ENCODE measurements at places on chromosomes 13 and 19.

DNA sequence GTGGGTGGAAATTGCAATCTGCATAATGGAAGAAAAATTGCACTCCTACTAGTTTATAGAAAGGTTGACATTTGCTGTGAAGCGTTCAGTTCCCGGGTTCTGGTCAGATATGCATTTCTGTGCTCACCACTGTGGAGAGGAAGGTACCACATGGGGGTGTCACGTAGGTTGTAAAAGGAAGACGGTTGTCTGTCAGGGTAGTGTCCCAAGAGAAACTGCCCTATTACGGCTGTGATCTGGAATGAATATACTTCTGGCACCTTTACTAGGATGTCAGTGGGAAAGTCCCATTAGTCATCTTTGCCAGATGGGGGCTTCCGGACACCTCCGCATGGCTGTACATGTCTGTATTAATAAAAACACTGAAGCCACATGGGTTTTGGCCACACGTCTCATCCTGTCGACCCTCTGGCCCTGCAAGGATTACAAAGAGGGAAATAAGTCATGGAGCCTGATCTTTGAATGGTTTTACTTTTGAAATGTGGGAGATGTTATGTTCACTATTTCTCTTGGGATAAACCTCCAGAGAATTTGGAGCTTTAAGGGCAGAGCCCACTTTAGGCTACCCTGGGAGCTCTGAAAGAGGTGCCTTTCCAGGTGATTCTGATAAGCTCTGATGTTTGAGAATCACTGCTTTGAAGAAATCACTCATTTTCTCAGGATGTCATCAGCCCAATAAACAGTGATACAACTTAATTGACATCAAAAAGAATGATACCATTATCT, 133.9 kb downstream of the AKAP11 start:
- no peak for DNase-seq

- no peak for DNase-seq
Measured at GRCh38 chr13:32726374-32727037, 140.3 kb downstream of the PDS5B start.

DNA sequence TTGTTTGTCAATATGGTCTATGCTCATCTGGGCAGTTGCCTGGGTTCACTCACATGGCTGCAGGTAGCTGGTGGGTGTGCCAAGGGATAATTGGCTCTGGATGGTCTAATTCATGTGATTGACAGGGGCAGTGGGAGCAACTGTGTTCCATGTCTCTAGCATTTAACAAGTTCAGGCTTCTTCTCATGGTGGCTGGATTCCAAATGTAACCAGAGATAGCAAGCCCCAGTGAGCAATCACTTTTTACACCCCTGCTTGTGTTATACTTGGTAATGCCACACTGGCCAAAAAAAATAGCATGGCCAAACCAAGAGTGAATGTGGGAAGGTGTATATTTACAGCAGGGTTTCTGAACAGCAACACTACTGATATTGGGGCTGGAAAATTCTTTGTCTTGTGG, 89.6 kb upstream of the TNFSF11 start:
- no peak for DNase-seq

DNA sequence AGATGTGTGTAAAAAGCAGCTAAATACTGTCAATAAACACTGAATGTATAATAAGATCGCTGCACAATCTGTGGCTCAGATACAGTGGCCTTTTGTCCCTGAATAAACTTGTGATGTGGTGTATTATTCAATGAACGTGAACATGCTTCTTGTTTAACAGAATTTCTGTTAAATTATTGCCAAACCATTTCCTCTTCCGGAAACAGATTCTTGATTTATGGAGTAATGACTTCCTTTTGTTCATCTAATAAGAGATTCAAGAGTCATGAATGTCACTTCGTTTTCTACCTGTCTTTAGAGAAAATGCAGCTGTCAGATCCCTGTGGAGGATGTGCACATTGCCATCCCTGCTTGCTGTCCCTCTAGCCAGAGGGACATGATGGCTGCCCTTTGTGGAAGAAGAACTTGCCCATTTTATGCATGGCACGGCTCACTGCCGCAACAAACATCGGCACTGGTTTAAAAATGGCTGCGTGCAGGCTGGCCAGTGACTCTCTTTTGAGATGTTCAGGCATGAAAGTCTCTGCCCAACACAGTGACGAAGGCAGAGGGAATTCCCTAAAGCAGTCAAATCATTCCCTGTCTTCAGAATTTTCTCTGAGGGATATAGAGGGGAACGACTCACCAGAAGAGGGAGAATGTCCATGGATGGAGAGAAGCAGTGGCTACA, 3.1 kb upstream of the TNFSF13B start:
- peak; percentile 76 for DNase-seq

- peak; percentile 82 for DNase-seq
Measured at GRCh38 chr19:47124937-47125668, 5.5 kb upstream of the SAE1 start.

- no peak for DNase-seq
Measured at GRCh38 chr19:13505761-13506470, 363 bp downstream of the CACNA1A start.

DNA sequence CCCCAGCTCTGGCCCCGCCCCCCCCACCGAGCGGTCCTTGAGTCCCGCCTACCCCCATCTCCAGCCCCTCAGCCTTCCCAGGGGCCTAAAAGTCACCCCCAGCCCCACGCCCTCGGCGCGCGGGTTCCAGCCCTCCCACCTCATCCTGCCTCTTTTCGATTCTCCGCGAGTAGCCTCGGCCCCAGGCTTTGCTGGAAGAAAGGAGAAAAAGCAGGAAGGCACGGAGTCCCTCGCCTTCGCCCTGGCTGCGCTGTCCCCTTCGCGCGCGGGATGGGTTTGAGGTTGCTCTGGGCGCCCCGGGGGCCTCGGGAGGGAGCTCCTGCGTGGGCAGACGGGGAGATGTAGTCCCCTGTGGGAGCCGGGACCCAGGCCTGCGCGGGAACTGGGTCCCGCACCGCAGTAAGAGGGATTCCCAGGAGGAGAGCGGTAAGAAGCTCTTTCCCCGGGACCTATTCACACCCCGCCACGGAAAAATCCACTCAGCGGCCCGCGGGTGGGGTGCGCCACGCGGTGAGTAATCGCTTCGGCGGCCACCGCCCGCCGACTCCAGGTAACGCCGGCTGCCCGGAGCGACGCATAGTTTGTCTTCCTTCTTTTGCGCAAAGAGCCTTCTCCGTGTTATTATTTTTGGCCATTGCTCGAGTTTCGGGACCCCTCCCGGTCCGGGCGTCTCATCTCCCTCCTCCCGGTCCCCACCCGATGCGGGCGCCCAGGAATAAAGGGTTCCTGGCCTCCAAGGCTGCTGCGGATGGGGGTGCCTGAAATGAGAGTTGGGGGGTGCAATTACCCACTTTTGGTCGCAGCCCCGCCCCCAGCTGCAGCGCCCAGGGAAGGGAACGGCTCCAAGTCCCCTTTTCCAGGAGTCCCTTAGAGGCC, 865 bp upstream of the CRLF1 start:
- no peak for DNase-seq

GRCh38 chr19:54153731-54154326, 5.7 kb downstream of the LENG1 start:
- DNase-seq: no peak

DNA sequence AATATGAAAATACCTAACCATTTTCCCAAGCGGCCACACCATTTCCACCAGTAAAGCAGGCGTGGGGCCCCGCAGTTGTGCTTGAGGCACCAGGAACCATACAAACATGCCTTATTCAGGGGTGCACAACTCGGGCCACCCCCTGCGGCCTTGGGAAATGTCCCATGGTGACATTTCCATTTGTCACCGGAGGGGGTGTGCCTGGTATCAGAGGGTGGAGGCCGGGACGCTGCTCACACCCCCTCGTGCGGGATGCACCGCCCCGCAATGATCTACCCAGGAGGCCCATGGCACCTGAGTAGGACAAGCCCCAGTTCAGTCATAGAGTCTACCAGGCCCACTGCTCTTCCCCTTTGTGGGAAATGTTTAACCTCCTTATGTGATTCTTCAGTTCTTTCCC, 218.8 kb downstream of the TEX29 start:
- DNase-seq: no peak

DNA sequence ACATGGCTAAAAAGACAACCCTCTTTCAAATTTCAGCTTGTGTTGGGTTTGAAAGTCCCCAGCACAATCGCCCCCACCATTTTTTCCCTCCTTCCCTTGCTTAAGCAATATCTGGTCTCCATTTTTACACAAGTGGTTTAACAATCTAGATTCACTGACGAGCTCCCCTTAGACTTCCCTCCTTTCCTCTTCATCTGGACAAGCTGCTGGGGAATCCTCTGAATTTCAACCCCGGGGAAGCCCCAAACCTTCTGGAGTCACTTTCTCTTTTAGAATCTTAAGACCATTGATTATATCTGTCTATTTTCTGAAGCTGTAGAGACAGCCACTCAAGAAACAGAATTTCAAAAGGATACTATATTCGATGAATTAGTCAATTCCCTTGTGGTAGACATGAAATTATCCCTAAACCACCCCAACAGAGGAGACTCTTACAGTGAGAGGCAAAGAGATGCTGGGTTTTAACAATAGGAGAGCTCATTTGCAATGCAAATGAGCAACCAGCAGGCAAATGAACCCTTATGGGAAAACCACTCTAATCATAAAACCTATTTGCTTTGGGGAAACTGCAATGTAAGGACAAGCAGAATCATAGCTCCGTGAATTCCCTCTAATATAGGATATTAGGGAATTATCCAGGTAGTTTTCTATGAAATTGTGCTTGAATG, 78.9 kb downstream of the TEX26 start:
- no peak for DNase-seq

GRCh38 chr13:33543631-33544265, 258.2 kb upstream of the STARD13 start:
- DNase-seq: peak; percentile 23

DNA sequence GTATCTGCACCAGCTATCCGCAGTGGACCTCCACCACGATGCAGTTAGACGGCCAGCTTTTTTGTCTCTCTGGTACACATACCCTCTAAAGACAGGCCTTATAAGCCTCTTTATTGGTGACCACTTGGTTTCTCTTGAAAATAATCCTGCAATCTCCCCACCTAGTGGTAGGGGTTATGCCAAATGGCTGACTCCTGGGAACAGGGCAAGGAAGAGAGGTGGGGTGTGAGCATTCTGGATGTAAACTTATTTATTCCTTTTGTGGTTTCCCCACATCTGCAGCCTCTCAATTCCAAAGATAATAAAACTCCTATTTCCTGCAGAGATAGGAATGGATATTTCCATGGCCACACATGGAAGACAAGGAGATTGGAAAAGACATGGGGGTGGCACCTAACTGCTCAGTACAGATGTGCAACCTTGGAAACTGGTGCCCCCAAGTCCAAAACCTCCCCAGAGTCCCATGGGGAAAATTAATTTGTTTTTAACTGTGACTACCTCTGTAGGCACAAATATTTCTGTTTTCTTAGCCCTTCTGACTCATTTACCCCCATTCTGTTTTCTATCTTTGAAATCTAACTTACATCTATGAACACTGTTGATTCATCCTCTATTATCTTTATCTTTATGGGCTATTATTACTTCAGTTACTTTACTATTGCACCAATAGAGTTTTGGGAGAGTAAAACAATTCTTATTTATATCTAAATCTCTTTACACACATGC, 112.7 kb upstream of the TSHZ3 start:
- DNase-seq: no peak

GRCh38 chr13:84315527-84315926, 433.3 kb upstream of the SLITRK1 start:
- no peak for DNase-seq

DNA sequence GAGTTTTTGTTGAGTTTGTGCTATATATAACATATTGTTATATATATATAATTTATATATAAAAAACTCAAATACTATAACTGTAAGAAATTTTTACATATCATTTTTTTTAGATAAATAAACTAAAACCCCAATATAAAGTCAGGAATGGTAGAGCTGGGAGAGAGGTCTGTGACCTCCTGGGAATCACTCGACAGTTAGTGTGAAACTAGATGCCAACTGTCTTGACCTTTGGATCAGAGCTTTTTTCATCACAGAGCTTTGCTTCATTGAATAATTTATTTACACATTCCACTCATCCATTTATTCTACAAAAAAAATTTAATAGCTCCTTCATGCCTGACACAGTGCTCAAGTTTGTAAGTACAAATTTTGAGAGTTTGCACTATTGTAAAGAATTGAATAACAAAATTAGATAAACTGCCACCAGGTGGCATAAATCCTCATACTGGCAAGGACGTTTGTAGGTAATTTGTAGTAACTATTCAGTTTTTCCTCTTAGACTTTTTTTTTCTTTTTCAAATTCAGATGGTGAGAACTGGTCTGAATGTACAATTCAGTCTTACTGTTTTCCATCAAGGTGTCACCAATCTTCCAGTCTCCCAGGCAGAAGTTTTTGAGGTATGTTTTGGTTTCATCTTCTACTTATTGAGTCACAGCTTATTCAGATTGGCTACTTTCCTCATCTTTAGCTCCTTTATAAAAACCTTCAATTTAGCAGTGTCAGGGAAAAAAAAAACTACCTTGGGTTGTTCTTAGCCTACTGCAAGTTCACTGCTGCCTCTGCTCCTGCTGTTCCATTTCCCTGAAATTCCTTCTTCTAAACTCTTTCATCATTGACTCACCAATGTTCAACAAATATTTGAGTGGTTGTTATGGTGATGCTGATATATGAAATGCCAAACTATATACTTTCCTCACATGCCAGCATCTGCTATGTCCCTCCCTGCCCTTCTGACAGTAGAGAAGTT, 28.7 kb downstream of the LACC1 start:
- DNase-seq: peak; percentile 44

DNA sequence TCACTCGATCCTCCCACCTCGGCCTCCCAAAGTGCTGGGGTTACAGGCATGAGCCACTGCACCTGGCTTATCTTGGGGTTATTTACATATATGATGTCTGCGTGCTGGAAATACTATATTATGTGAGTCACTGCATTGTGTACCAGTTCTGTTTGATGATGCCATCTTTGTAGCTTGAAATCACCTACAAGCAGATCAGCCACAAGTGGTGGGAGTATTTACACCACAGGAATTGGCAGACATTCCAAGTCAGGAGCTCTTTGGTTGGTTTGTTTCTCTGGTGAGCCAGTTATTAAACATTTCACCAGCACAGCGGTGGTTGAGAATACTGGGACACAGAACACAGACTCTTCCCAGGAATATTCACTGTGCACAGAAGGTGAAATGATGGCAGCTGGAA, 4.5 kb upstream of the TIMM44 start:
- no peak for DNase-seq

GRCh38 chr13:21676611-21677021, 5.7 kb downstream of the FGF9 start:
- peak; percentile 48 for DNase-seq

GRCh38 chr19:10317045-10317856, 1.4 kb upstream of the FDX2 start:
- no peak for DNase-seq

- DNase-seq: no peak
Measured at GRCh38 chr13:32537580-32538142, 934 bp downstream of the N4BP2L2 start.

GRCh38 chr19:49895566-49896297, 955 bp downstream of the IL4I1 start:
- no peak for DNase-seq

- no peak for DNase-seq
Measured at GRCh38 chr13:20431687-20432384, 93.8 kb downstream of the CRYL1 start.

GRCh38 chr19:48881741-48882657, 9.8 kb downstream of the PPP1R15A start:
- DNase-seq: no peak

- DNase-seq: no peak
Measured at GRCh38 chr13:39099231-39099630, 61.0 kb downstream of the NHLRC3 start.

GRCh38 chr19:10295305-10295846, 5.6 kb downstream of the ICAM5 start:
- DNase-seq: no peak

Data from KBM-7 (cell line).